ENCODE measurements at places on chromosomes 16 and 17.

DNA sequence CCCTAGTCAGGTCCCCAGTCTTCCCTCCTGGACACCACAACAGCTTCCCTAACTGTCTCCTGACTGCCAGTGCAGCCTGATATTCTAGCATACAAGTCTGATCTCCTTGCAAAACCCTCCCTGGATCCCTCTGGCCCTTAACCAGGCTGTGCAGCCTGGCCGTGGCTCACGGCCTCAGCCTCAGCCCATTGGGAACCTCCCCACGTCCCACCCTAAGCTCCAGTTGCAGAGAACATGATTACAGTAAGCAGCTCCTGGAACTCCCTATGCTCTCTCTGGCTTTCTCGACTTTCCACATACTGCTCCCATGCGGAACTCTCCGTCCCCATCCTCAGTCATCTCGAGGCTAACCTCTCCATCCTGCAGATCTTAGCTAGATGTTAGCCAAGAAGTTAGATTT lies 13.0 kb downstream of the ALOX12B start:
- DNase-seq: no peak

DNA sequence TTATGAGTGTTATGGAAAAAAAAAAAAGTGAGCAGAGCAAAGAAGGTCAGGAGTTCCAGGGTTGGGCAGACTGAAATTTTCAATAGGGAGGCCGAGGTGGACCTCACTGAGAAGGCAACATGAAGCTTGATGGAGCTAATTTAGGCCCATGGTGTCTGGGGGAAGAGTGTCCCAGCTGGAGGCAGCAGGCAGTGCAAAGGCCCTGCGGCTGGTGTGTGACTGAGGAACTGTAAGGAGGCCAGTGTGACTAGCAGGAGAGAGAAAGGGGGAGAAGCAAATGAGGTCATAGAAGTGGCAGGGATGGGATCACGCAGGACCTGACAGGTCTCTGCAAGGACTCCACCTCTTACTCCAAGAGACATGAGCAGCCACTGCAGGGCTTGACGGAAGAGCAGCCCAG lies 10.2 kb downstream of the ARHGEF15 start:
- no peak for DNase-seq

DNA sequence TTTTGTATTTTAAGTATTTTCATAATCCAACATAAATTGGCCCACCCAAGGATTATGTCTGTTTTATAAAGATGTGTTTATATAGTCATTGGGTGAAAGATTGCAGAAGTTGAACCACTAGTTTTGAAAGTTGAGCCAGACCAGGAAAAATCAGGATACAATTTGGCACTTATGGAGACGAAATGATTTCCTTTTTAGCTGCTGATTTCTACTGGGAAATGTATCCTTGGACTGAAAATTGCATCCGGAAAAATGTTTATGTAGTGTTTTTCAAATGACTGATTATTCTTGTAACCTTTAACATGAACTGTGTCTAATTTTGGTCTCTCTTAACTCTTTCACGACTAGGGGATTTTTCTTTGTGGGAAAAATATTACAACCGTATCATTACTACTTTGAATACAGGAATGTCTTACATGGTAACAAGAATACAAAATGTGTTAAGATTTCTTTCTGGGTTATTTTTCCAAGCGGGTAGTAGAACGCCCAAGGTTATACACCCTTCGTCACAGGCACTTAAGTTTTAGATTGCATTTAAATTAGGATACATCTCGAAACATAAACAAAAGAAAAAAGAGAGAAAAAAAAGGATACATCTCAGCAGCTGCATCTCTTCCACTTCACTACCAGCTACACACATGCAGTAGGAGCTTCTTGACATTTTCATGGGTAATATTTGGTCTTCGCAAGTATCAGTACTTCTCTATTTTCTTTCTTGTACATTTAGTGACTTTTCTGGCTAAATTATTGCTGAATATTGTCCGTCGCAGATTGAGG lies 273.0 kb upstream of the TBX2 start:
- DNase-seq: no peak

DNA sequence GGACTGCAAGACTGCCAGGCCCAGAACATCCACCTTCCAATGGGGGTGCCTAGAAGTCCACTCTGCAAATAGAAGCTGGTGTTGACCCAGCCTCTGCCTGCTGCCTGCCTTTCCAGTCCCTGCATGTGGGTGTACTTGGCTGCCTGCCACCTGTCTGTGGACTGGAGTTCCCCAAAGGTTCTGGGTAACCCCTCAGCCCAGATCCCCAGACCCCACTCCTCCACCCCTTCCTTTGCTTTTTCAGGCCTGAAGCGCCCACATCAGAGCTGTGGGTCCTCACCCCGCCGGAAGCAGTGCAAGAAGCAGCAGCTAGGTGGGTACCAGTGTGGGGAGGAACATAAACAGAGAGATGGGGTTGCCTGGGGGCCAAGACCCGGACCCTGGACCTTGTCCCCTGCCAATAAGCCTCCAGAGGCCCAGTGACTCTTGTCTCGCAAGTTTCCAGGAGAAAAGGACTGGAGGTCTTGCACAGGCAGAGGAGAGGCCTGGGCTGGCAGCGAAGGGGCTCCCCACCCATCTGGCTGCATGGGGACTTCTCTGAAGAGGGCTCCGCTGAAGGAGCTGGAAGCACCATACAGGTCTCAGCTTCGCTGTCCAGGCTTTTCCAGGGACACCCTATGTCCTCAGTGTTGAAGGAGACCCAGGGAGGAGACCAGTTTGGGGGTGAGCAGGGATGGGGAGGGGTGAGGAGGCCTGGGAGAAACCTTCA lies 34.3 kb downstream of the NLRC5 start:
- peak; percentile 86 for DNase-seq

- DNase-seq: no peak
Measured at GRCh38 chr17:65544672-65545071, 16.8 kb downstream of the AXIN2 start.

- no peak for DNase-seq
Measured at GRCh38 chr17:2889256-2889655, 93.0 kb downstream of the RAP1GAP2 start.

DNA sequence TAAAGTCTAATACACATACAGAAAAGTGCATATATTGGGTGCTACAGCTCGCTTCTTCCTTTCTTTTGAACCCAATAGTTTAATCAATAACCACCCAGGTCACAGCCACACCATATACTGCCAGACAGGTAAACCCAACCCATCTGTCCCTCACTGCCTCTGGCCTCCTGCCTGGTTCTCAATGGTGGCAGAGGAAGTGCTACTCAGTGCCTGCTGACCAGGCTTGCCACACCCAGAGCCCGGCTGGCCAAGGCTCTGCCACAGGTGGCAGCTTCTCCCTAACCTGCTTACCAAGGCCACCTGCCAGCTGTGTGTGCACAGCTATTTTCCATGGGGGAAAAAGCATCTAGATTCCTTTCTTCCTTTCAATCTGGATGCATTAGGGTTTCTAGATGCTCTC lies 584 bp downstream of the PMP22 start:
- no peak for DNase-seq

DNA sequence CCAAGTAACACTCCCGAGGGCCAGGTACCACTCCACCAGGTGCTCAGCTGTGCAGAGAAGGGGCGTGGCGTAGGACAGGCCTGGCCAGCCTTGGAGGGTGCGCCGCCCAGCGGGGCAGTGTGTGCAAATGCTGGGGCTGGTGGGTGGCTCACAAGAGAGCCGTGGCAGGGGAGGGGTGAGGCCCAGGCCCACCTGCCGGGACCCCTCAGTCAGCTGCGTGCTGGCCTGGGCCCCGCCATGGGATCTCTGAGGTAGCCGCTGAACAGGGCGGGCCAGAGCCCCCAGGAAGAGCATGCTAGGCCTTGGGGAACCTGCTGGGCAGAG lies 8.8 kb downstream of the TPSG1 start:
- no peak for DNase-seq

- DNase-seq: no peak
Measured at GRCh38 chr17:82527898-82528297, 8.4 kb downstream of the FOXK2 start.

GRCh38 chr17:72479113-72479512 lies 358.3 kb downstream of the SOX9 start:
- DNase-seq: no peak

GRCh38 chr17:83064732-83065659 lies 14.4 kb upstream of the METRNL start:
- DNase-seq: no peak

GRCh38 chr17:1965556-1966273 lies 59.4 kb downstream of the RTN4RL1 start:
- DNase-seq: no peak

GRCh38 chr16:2162676-2163118 lies 7.1 kb downstream of the TRAF7 start:
- no peak for DNase-seq

- no peak for DNase-seq
Measured at GRCh38 chr16:4401094-4401501, 15.3 kb downstream of the CORO7 start.

- no peak for DNase-seq
Measured at GRCh38 chr16:1297018-1297696, 12.3 kb upstream of the UBE2I start.

- DNase-seq: peak; percentile 28
Measured at GRCh38 chr17:7716901-7717755, at the start of gene DNAH2. DNAH2 (plus strand) TSS chr17:7717744; CDS start chr17:7719735, 1,991 bp downstream.

GRCh38 chr17:49821916-49822315 lies 26.0 kb downstream of the TAC4 start:
- DNase-seq: no peak

- no peak for DNase-seq
Measured at GRCh38 chr16:80741724-80742123, 62.7 kb downstream of the CDYL2 start.

DNA sequence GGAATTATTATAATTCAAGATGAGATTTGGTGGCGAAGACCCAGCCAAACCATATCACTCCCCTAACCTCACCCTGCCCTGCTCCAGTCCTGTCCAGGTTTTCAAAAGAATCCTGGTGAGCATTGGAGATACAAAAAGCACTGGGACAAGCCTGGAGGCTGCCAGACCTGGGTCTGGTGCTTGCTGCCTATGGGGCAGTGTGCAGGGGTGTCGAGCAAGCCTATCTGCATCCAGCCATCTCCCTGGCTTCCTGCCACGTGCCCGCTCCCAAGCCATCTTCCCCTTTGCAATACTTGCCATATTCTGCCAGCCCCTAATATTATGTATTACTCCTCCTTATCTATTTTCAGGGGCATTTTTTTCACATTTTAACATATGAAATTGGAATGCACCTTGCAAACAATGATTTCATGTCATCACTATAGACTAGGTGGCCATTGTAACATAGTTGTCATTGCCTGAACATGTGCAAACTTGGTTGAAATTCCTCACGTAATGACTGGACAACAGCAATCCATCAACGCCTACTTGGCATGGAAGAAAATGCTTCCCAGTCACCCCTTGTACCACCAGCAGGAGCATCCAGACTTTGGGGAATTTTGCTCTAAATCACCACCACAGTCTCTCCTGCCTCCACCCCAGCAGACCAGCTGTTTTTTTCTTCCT lies 8.1 kb upstream of the KDM8 start:
- no peak for DNase-seq

- no peak for DNase-seq
Measured at GRCh38 chr17:1434150-1434549, 21.9 kb downstream of the CRK start.

- DNase-seq: no peak
Measured at GRCh38 chr17:27290916-27291598, 2.9 kb upstream of the WSB1 start.

GRCh38 chr17:921161-921560 lies 58.4 kb downstream of the NXN start:
- no peak for DNase-seq

- DNase-seq: no peak
Measured at GRCh38 chr17:1423456-1424135, 23.6 kb upstream of the YWHAE start.

DNA sequence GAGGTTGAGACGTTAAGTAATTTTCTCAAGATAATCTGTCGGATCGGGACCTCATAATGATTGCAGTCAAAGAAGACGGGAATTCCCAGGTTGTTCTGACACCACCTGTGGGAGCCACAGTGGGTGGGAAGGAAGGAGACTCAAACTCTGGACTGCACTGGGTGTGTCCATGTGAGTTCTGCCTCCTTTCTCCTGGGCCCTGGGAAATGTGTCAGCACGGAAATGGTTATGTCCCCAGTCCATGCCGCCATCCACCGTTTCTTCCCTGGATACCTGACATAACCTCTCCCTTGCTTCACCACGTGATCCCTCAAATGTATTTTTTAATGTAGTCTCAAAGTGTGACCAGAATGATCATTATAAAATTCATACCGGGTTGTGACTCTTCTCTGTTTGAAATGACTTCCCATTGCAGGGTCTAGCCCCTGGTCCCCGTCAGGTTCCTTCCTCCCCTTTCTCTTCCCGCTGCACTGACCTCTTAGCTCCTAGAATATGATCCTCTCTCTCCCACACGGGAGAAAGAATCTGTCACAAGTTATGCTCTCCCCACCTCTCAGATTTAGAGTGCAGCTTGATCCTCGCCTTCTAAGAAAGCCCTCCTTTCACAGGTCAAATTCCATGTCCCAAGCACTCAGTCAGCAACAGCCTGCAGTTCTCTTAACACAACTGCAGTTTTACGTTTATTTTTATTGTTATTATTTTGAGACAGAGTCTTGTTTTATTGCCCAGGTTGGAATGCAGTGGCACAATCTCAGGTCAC lies 820.0 kb upstream of the EEF2KMT start:
- no peak for DNase-seq

- no peak for DNase-seq
Measured at GRCh38 chr17:57370619-57371018, 114.3 kb downstream of the MSI2 start.

DNA sequence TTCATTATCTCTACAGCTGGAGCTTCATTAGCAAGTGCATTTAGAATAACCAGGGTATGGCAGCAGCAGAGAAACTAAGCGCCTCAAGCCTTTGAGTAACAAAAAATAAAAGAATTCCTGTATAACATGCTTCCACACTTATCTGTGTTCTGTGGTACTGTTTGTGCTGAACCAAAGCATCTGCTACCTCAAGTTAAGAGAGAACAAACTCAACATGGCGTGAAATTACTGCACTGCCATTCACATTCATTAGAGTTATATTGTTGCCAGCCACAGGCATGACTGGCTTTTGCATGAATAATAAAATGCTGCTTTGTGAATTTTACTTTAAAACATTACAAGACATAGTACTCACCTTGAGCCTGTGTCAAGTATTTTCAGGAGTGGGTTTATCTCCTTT lies 76.6 kb downstream of the NLK start:
- no peak for DNase-seq

DNA sequence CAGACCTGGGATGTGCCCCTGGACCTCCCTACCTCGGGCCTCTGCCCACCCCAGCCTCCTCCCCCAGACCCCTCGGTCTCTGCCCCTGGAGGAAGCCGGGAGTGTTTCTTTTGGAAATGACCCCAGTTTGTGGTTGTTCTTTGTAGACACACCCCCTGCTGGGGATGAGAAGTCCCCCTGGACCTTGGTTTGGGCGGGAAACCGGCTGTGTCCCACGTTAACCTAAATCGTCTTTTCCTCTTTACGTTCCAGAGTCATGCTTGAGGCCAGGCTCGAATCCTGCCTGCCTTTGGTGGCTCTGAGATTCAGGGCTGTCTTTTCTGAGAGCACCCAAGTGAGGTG lies 116.6 kb downstream of the METRNL start:
- no peak for DNase-seq

DNA sequence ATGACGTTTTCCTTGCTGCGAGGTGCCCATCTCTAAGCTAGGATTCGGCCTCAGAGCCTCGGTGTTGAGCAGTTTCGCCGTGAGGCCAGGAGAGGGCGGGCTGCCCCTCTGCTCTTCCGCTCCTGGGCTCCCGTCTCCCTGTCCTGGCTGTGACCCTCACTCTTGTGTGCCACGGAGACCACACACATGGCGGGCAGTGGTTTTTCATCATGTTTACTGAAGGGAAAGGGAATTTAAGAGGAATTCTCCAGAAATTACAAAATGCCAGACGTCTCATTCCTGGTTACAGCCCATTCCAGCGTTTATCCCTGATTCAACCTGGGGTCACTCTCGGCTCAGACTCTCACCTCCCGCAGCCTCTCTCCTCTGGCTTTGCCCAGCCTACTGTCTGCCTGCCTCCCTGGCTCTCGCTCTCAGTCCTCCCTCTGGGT lies 96.8 kb upstream of the ELAC2 start:
- DNase-seq: no peak
